HT1080 (cell line): ENCODE measurements at places on chromosomes 13 and 19.

GRCh38 chr13:101515504-101515903 lies 63.0 kb downstream of the ITGBL1 start:
- no peak for DNase-seq

DNA sequence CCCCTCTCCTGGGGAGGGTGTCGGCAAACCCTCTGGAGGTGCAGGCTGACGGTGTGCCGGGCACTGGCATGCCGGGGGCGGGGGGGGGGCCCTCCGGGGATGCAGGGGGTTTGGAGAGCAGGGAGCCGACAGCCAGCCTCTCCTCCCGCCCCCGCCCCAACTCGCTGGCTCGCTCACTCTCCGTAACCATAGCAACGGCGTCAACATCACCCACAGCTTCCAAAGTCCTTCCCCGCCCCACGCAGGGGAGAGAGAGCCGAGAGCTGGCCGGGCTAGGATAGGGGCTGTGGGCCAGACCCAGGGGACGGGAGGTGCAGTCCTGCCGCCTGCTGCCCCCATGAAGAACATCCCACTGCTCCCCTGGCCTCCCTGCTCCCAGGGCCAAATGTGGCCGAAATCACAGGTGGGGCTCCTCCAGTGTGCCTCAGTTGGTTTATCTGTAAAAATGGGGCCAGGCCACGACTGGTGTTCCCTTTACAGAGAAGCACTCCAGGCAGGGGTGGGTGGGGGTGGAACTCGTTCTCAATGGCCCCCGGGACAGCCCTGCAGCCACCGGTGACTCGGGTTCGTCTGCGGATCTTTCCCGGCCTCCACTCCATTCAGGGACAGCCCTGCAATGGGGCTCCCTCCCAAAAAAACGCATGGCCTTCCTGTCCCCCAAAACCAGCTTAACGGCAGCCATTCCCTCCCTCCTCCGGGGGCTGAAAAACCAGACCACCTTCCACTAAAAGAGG lies 3.2 kb downstream of the KLF16 start:
- peak; percentile 43 for DNase-seq

- DNase-seq: peak; percentile 25
Measured at GRCh38 chr13:94765814-94766213, 53.5 kb upstream of the SOX21 start.

DNA sequence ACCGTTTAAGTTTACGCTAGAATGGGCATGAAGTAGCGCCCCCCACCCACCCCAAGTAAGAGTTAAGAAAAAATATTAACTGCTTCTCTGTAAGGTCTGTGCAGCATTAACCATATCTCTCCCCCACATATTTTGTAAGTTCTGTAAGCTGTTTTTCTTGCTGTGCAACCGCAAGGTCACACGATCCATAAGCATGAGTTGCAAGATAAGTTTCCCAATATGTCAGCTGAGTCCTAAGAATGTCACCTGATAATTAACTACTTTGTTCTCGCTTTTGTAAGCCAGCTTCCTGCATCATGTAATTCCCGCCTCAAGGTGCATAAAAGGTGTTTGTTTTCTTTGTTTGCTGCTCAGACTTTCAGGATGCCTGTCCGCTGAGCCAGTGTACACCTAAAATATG lies 187.0 kb downstream of the MYO16 start:
- DNase-seq: no peak

GRCh38 chr19:17336872-17337674 lies at the start of gene GTPBP3:
TSS of gene GTPBP3 (plus strand) at chr19:17337553. CDS start at chr19:17337612, 59 bp downstream.
- peak; percentile 97 for DNase-seq
